ENCODE measurements at places on chromosomes 6 and 20.
A peak's percentile ranks its signal among the peaks of the same experiment; 100 is the strongest.

- no peak for DNase-seq
Observed at GRCh38 chr6:142271476-142271875, 30.3 kb upstream of the ADGRG6 start.

- peak; percentile 1 for DNase-seq
Observed at GRCh38 chr6:103335412-103335811, 1524.3 kb downstream of the HACE1 start.

DNA sequence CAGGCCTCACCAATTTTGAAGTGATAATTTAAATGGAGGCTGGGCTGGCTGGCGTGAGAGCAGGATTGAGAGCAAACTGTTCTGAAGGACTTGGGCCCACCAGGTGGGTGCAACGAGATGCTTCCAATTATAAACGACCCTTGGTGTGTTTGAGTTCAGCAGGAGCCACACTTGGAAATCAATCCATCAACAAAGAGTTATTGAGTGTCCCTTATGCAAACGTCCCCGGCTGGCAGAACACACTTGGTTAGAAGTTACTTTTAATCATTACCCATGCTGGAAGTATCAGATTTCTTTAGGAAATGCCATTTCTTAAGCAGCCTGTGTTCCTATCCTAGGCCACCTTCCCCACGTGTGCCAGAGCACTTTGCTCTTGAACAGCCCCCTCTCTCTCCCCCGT lies 37.8 kb upstream of the ZNF831 start:
- DNase-seq: no peak

GRCh38 chr6:169253337-169254238 lies at the start of gene THBS2:
Gene THBS2 (minus strand): TSS chr6:169253846. CDS start chr6:169250784, 3,062 bp downstream.
- DNase-seq: no peak

GRCh38 chr6:135440087-135440792 lies 57.3 kb downstream of the AHI1 start:
- no peak for DNase-seq

DNA sequence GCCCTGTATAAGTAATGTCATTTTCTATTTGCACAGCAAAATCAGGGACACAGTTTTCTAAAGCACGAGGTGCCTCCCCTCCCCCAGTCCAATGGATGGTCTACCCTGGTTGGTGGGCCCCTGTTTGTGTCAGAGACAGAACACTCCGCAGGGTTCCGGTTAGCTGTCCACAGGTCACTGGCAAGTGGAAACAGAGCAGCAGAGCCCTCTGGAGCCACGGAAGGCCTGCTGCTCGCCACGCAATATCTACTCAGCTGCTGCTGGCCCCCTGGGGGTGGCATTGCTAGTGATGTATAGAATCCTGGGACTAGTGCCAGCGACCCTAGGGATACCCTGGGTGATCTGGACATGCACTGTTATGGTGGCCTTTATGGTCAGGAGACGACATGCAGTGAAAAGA lies 50.4 kb downstream of the RIN2 start:
- no peak for DNase-seq

DNA sequence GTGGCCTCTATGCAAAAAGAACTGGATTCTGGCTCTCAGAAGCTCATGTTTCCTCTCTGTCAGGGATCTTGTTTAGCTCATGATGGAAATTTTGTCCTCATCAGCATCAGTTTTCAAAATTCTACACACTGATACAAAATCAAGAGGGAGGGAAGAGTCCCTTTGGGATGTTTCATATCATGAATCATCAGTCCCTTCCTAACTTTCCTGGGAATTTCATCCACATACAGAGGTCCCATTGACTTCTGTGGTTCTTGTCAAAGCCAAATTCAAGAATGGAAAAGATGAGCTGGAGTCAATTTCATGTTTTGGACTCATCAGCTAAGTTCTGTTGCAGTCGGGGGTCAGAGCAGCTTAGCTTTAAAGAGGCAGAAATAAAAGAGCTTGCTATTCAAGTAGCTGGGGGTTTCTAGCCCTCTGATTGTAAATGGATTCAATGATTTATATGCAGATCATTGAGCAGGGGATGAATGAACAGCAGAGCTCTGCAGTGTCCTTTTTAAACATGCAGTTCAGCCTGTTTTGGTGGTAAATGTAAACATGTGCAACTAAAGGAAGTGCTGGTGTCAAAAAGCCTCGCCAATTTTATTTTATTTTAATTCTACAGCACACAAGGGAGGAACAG lies 21.3 kb upstream of the TMEM14A start:
- DNase-seq: no peak

GRCh38 chr20:60219984-60220562 lies 261.9 kb downstream of the CDH26 start:
- DNase-seq: no peak

DNA sequence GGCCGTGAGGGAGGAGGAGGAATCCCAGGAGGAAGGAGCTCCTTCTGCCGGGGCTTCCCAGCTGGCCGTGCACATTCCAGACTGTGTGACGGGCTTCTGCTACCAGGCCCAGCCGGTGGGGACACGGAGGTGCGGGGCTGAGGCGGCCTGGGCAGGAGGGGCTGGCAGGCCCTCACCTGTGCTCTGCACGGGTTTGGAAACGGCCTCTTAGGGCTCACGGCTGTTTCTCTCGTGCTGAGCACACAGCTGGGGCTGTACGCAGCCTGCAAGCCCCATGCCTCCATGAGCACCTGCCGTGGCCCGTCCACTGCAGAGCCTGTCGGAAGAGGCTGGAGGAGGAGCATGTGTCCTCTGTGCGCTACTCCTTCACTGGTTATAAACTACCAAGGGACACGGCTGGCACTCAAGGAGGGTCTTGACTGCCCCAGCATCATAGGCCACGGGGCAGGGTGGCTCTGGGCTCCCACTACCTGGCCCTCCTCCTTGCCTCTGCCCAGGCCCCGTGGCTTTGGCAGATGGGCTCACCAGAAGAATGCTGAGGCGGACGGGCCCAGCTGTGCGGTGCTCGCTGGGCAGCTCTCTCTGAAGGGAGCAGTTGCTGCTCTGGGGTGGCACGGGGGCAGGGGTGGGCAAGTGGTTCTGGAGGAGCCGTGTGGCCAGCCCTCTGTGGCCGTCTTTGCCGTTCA lies 15.8 kb downstream of the NPEPL1 start:
- no peak for DNase-seq

- no peak for DNase-seq
Observed at GRCh38 chr6:2581011-2581410, 169.7 kb downstream of the MYLK4 start.

GRCh38 chr6:42017021-42017643 lies 33.2 kb upstream of the TAF8 start:
- DNase-seq: peak; percentile 27

- no peak for DNase-seq
Observed at GRCh38 chr6:17932330-17932852, 55.0 kb downstream of the KIF13A start.

GRCh38 chr6:146884728-146885127 lies 286.0 kb downstream of the ADGB start:
- peak; percentile 3 for DNase-seq

DNA sequence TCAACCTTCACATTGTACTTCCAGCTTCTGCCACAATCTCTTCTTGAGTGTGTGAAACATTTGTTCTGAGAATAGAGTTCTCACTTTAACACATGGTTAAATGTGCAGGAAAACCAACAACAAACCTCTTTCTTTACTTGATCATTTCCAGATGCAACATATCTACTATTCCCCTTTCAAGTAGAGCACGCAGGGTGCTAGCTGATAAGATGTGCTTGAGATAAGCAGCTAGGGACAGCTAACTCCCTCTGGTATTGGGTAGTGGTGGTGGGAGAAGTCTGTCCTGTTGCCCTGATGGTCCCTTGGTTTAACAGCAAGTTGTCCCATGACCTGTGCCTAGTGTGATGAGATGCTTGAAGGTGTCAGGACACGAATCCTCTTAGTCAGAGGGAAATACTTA lies 15.4 kb upstream of the HMGCLL1 start:
- no peak for DNase-seq

GRCh38 chr6:124073021-124073420 lies 269.4 kb downstream of the NKAIN2 start:
- DNase-seq: no peak

- DNase-seq: no peak
Observed at GRCh38 chr6:158752613-158753012, 66.6 kb downstream of the EZR start.

DNA sequence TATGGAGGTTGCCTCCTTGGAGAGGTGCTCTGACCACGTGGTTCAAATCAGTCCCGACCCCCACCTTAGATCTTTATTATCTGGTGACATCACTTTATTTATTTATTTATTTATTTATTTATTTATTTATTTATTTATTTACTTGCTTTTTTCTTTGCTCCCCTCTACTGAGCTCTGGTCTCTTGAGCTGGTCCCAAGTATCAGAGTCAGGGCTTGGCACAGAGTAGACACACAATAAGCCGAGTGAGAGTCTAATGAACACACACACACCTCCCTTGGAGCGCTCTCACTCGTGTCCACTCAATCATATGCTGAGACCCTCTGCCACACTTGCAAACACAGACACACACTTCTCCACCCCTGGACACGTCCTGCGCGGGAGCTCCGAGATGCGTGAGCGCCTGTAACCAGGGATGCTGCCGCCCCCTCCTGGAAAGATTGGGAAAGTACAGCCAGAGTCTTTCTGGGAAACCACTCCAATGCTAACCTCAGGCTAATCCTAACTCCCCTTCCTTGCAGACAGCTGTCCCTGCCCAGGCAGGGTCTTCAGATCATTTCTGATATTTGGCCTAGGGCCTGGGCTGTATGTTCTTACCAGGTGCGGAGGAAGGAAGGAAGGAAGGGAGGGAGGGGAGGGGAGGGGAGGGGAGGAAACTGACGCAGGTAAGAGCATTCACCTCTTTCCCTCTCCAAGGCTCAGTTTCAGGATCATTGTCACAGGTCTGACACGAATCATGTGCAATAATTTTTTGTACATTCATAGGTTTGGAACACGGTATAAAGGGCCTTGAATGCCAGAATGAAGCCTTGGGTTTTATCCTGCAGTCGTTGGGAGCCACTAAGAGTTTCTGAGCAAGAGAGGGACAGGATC lies 70.9 kb downstream of the STK35 start:
- DNase-seq: peak; percentile 59

GRCh38 chr6:4658486-4658885 lies 117.7 kb upstream of the CDYL start:
- DNase-seq: no peak

GRCh38 chr6:166658115-166658791 lies 31.2 kb upstream of the RPS6KA2 start:
- DNase-seq: no peak

- DNase-seq: no peak
Observed at GRCh38 chr6:24844903-24845302, 46.2 kb upstream of the ARMH2 start.

GRCh38 chr20:47379433-47380150 lies 23.1 kb upstream of the ZMYND8 start:
- peak; percentile 56 for DNase-seq

- DNase-seq: no peak
Observed at GRCh38 chr20:4018023-4018748, 2.8 kb upstream of the RNF24 start.

All from A549 (cell line).